ENCODE measurements at places on chromosomes 3 and 15.

DNA sequence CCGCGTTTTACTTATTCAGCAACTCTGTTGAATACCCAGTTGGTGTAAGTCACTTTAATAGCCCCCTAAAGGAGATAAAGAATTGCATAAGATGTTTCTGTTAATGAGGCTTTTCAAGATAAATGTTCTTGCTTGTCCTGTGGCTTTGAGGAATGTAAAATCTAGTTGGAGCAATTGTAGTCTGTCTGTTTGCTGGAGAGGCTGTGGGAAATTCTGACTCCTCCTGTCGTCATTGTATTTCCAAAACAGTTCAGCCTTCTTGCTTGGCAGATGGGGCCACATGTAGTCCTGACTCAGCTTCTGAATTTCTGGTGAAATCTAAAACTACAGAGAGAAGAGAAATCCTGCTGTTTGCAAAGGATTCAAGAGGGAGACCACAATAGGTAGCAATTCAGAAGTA, 114.4 kb downstream of the RYR3 start:
- H3K4me3 ChIP-seq: no peak overlapping the region
- no peak overlapping the region for H3K27ac ChIP-seq
- H3K27me3 ChIP-seq: no peaks in the 10 kb centered on the region
- DNase-seq: no peak

DNA sequence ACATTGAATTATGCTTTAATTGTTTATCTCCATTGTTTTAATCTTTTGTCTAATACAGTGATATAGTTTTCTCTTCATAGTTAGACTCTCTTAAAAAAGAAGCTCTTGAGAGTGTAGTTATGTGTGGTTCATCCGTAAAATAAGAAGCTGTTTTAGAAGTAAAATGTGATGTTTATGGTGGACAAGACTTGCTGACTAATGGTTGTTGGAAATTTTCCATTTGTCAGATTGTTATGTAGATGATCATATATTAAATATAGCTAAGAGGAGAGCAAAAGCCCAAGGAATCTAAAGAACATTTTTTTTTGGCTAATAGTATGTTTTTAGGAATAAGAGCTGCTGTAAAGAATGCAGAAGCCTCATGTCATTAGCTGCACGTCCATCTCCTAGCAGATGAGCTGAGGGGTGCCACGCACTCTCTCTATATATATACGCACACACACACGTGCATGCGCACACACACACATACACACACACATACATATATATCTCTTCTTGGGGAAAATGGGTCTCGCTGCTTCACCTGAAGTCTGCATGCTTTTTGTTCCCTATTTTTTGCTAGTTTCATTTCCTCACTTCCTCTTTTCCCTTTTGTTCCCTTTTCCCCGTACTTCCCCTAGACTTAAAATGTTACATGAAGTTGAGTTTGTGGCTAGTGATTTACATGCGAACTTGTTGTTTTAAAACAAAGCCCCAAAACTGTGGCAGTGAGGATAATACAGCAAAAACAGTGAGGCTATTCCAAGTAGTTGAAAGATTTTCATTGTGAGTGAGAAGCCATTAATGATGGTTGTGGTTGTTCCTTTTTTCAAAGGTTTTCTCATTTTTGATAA, 107.8 kb downstream of the MBNL1 start:
- peaks cover 27% of the 10 kb centered on the region for H3K36me3 ChIP-seq
- H3K27ac ChIP-seq: peak overlapping the region; percentile 76
- H3K27me3 ChIP-seq: no peaks in the 10 kb centered on the region
- H3K4me1 ChIP-seq: peaks cover 56% of the 10 kb centered on the region
- no peak for DNase-seq

DNA sequence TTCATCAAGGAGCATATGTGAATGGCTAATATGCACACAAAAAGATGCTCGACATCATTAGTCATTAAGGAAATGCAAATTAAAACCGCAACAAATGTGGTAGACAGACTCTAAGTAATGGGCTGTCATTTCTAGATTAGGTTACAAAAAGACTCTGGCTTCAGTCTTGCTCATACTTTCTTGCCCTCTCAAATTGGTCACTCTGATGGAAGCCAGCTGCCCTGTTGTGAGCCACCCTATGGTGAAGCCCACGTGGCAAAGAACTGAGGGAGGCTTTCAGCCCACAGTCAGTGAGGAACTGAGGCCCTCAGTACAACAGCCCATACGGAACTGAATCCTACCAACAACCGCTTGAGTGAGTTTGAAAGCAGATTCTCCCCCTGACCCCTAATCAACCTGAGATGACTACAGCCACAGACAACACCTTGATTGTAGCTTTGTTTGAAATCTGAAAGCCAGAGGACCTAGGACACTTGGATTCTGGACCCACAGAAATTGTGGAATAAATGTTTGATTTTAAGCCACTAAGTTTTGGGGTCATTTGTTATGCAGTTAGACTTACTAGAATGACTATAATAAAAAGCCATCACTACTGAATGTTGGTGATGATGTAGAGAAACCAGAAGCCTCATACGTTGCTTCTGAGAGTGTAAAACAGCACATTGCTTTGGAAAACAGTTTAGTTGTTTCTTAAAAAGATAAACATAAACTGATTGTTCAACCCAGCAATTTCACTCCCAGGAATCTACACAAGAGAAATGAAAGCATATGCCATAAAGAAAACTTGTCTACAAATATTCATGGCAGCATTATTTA, 45.7 kb downstream of the EHHADH start:
- no peak for DNase-seq
- H3K4me3 ChIP-seq: no peak overlapping the region
- no peak overlapping the region for H3K27ac ChIP-seq
- no peaks in the 10 kb centered on the region for H3K4me1 ChIP-seq
- H3K36me3 ChIP-seq: no peaks in the 10 kb centered on the region

DNA sequence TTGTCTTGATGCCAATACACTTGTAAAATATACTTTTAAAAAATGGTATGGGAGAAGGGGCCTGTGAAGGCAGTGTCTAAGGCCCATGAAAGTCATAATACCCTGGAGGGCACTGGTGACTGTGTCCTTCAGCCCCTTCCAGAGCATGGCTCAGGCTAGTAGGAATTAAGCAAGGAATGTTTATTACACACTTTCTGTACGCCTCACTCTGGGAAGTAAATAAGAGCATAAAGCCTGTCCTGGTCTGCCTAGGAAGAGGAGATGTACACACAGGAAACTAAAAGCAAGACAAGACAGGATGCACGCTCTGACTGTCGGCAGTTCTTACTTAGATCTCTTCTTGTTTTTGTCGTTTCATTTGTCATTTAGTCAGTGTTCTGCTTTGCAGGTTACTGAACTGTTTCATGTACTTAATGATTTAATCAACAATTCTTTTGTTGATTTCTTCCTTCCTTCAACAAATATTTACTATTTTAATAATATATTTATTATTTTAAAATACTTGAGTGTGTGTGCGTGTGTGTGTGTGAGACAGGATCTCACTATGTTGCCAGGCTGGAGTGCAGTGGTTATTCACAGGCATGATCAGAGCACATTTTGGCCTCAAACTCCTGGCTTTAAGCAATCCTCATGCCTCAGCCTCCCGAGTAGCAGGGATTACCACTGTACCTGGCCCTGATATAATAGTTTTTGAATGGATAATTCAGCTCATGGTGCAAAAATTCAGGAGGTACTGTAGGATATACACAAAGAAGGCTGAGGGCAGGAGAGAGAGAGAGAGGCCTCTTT, 9.0 kb upstream of the SMAD6 start:
- no peak for DNase-seq
- H3K4me1 ChIP-seq: peaks cover 11% of the 10 kb centered on the region
- H3K27me3 ChIP-seq: no peaks in the 10 kb centered on the region

- DNase-seq: no peak
- no peaks in the 10 kb centered on the region for H3K4me1 ChIP-seq
- H3K27me3 ChIP-seq: peaks cover 11% of the 10 kb centered on the region
- no peaks in the 10 kb centered on the region for H3K36me3 ChIP-seq
- H3K27ac ChIP-seq: no peak overlapping the region
- H3K4me3 ChIP-seq: no peak overlapping the region
Observed at GRCh38 chr15:69919816-69920215, 177.9 kb downstream of the TLE3 start.

GRCh38 chr15:59437817-59438624, at the start of gene FAM81A:
Gene FAM81A, plus strand, starts transcription at chr15:59438186. Its CDS starts 20,441 bp downstream, at chr15:59458627.
- peaks cover 13% of the 10 kb centered on the region for H3K4me1 ChIP-seq
- peak within 1 kb of the TSS; percentile 66 for H3K27ac ChIP-seq
- H3K4me3 ChIP-seq: peak within 1 kb of the TSS; percentile 83
- no peaks in the 10 kb centered on the region for H3K36me3 ChIP-seq
- H3K27me3 ChIP-seq: peaks cover 69% of the 10 kb centered on the region

DNA sequence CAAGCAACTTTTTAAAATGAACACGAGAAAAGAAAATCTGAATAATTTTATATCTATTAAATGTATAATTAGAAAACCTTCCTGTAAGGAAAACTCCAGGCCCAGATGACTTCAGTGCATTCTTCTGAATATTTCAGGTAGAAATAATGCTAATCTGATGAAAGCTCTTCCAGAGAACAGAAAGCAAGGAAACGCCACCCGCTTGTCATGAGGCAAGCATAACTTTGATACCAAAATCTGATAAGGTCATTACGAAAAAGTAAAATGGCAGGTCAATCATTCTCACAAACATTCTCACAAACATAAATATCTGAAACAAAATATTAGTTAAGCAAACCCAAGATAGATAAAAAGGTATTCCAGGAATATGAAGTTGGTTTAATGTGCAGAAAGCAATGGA, 60.6 kb upstream of the PCSK6 start:
- no peaks in the 10 kb centered on the region for H3K36me3 ChIP-seq
- no peaks in the 10 kb centered on the region for H3K4me1 ChIP-seq
- no peak for DNase-seq
- H3K27ac ChIP-seq: no peak overlapping the region
- H3K27me3 ChIP-seq: peaks cover 2% of the 10 kb centered on the region

GRCh38 chr15:40984964-40985363, 31.7 kb downstream of the CHAC1 start:
- H3K4me1 ChIP-seq: peaks cover 3% of the 10 kb centered on the region
- peaks cover 46% of the 10 kb centered on the region for H3K36me3 ChIP-seq
- no peaks in the 10 kb centered on the region for H3K27me3 ChIP-seq
- H3K4me3 ChIP-seq: no peak overlapping the region

DNA sequence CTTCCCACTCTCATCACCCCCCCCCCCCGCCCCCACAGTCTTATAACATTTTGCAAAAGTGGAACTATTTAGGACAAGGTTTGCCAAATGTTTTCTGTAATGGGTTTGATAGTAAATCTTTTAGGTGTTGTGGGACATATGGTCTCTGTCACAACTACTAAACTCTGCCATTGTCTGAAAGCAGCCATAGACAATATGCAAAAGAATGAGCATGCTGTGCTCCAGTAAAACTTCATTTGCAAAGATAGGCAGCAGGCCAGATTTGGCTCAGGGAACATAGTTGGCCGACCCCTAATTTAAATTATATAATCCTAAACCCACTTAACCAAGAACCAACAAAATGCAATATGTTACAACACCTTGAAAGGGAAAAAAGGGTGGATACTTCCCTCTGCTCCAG, 46.4 kb downstream of the TIPARP start:
- H3K4me3 ChIP-seq: no peak overlapping the region
- no peak for DNase-seq
- peaks cover 18% of the 10 kb centered on the region for H3K4me1 ChIP-seq
- H3K27me3 ChIP-seq: no peaks in the 10 kb centered on the region
- H3K27ac ChIP-seq: no peak overlapping the region

DNA sequence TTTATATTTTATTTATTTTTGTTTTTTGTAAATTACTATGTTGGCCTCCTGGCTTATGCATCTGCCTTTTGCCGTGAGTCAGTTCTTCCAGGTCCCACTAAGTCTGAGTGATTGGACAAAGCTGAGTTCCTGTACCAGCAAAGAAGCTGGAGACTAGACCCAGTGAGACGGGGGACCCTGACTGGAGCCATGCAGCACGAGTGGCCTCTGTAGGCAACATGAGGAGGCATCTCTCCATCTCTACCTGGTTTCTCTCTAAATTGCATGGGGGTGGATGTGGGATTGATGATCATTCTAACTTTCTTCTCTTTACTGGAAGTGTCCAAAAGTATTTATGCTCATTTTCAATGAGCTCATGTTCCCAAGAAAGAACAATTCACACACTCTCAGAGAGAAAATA, 155.3 kb upstream of the MRPL3 start:
- no peak for DNase-seq
- no peak overlapping the region for H3K27ac ChIP-seq
- H3K4me1 ChIP-seq: no peaks in the 10 kb centered on the region
- H3K27me3 ChIP-seq: no peaks in the 10 kb centered on the region
- no peak overlapping the region for H3K4me3 ChIP-seq

DNA sequence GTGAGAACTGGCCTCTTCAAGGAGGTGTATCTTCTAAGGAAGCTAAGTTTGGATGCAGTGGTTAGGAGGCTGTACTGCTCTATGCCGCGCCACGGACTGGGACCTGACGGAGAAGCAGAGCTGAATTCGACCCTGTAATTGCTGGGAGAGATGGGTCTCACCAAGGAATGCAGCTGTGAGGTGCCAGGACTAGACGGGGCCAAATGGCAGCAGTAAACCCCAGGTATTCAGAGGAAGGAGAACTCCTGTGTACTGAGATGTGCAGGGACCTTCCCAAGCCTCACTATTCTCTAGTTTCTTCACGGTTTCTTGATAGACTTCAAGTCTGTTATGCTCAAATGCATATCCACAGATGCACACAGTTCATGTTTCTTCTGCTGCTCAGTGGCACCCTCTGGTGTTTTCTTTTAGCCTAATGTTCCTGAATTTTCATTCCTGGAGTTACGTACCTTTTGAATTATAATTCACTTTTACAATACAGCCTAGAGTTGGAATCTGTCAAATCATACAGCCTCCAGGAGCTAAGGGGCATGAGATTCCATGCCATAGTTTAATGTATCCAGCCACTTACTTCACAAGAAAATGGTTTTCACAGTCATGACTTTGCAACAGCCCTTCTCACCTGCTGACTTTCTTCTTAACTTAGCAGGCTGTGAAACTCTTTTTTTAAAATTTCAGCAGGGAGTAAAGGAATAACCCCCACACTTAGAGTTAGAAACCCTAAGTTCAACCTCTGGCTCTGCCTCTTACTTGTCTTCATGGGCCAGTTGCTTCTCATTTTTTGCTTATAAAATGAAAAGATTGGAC, 61.8 kb downstream of the GLDN start:
- H3K27me3 ChIP-seq: peaks cover 18% of the 10 kb centered on the region
- H3K4me1 ChIP-seq: no peaks in the 10 kb centered on the region
- no peak for DNase-seq
- no peaks in the 10 kb centered on the region for H3K36me3 ChIP-seq
- no peak overlapping the region for H3K27ac ChIP-seq
- H3K4me3 ChIP-seq: no peak overlapping the region

DNA sequence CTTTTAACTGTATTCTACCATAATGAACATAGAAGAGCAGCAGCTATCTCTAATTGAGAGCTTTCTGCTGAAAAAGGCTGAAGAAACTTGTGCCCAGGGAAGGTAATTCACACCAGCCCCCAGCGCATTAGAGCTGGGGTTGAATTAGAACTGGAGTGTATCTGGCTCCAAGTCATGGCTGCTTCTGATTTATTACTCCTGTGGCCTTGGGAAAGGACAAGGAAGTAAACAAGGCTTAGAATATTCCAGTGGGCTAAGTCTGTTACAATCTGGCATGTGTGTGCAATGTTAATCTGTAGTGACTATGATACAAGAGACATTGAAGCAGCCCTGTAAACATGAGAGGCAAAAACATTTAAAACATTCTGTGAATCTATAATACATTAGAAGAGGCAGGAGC, 18.1 kb downstream of the CPA3 start:
- H3K36me3 ChIP-seq: no peaks in the 10 kb centered on the region
- no peaks in the 10 kb centered on the region for H3K4me1 ChIP-seq
- H3K27ac ChIP-seq: no peak overlapping the region
- peaks cover 5% of the 10 kb centered on the region for H3K27me3 ChIP-seq
- no peak for DNase-seq
- H3K4me3 ChIP-seq: no peak overlapping the region

GRCh38 chr3:181839916-181840297, 128.2 kb downstream of the SOX2 start:
- no peak overlapping the region for H3K4me3 ChIP-seq
- peaks cover 1% of the 10 kb centered on the region for H3K27me3 ChIP-seq
- DNase-seq: no peak
- H3K27ac ChIP-seq: no peak overlapping the region
- H3K4me1 ChIP-seq: no peaks in the 10 kb centered on the region
